ENCODE measurements at places on chromosomes 1 and 21.

- no peak for DNase-seq
Observed at GRCh38 chr21:42308914-42309752, 6.1 kb downstream of the TFF3 start.

- no peak for DNase-seq
Observed at GRCh38 chr1:229344139-229344538, 1.3 kb upstream of the CCSAP start.

DNA sequence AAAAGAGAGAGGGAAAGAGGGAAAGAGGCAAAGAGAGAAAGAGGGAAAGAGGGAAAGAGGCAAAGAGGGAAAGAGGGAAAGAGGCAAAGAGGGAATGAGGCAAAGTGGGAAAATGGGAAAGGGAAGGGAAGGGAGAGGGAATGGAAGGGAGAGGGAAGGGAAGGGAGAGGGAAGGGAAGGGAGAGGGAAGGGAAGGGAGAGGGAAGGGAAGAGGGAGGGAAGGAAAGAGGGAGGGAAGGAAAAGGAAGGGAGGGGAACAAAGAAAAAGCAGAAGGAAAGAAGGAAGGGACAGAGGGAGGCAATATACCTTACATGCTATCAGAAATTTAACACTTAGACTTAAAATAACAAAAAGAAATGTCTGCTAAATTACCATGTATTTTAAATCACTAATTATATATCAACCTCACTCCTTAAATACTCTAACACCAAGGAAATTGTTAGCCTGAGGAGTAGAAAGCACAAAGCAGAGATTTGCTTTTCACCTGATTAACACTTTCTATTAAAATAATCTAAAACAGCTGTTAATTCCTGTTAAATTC is 41.8 kb downstream of the DUSP10 start:
- DNase-seq: no peak

DNA sequence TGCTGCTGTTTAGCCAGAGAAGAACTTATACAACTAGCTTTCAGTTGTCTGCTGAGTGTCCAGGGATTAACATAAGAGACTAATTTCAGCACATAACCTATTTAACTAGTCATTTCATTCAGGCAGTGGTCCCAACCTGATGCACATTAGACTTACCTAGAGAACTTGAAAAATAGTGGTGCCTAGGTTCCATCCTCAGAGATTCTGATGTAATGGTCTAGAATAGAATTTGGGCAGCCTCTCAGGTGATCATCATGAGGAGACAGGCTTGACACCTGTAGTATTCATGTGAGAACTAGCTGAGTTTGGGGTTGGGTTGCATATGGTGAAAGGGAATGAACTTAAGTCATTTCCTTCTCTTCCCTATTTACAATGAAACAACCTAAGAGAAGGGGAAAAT is 24.8 kb downstream of the CNST start:
- DNase-seq: no peak

GRCh38 chr21:27645285-27645684 is 678.4 kb upstream of the ADAMTS5 start:
- DNase-seq: no peak

GRCh38 chr1:100390531-100390930 is 38.2 kb downstream of the CDC14A start:
- no peak for DNase-seq

DNA sequence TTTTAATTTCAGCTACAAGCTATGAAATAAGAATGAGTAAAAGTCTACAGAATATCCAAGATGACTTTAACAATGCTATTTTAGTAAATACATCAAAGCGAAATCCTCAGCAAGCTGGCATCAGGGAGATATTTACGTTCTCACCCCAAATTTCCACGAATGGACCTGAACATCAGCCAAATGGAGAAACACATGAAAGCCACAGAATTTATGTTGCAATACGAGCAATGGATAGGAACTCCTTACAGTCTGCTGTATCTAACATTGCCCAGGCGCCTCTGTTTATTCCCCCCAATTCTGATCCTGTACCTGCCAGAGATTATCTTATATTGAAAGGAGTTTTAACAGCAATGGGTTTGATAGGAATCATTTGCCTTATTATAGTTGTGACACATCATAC is 13.7 kb upstream of the CLCA1 start:
- no peak for DNase-seq

- peak; percentile 77 for DNase-seq
Observed at GRCh38 chr1:116855191-116855619, 54.5 kb upstream of the PTGFRN start.

DNA sequence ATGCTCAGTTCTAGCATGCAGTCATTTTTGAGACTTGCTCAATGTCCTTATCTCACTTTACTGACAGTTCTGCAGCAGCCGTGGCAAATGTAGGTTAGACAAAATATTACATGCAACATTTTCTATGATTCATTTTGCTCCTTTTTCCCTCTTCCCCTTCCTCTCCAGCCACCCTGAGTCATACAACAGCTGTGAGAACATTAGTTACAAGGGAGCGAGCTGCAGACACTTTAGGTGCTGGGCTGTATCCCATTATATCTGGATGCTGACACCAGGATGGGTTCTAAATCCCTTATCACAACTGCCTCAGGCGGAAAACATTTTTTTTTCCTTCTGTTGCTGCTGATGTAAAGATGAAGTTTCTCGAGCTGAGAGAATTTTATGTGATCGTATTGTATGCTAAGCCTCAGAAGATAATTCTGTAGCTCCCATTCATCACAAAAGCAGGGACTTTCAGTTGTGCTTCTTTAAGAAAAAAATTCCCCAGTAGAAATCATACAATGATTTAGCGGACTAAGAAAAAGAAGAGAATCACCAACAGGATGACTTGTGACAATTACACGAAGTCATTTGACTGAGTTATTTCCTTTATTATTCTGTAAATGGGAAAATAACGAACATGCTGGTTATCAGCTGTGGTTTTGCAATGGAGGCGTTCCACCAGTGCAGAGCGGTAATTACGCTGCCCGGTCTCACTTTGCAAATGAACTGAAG is 345.0 kb downstream of the DISC1 start:
- no peak for DNase-seq

GRCh38 chr1:228986093-228986904 is 251.0 kb downstream of the RHOU start:
- peak; percentile 49 for DNase-seq

GRCh38 chr1:196875935-196876334 is 11.9 kb upstream of the CFHR4 start:
- DNase-seq: no peak

GRCh38 chr1:30702823-30703222 is 20.6 kb downstream of the MATN1 start:
- DNase-seq: no peak

GRCh38 chr1:5109633-5110032 is 455.2 kb downstream of the AJAP1 start:
- no peak for DNase-seq

GRCh38 chr1:3858231-3858981 is 1.1 kb downstream of the DFFB start:
- peak; percentile 61 for DNase-seq

DNA sequence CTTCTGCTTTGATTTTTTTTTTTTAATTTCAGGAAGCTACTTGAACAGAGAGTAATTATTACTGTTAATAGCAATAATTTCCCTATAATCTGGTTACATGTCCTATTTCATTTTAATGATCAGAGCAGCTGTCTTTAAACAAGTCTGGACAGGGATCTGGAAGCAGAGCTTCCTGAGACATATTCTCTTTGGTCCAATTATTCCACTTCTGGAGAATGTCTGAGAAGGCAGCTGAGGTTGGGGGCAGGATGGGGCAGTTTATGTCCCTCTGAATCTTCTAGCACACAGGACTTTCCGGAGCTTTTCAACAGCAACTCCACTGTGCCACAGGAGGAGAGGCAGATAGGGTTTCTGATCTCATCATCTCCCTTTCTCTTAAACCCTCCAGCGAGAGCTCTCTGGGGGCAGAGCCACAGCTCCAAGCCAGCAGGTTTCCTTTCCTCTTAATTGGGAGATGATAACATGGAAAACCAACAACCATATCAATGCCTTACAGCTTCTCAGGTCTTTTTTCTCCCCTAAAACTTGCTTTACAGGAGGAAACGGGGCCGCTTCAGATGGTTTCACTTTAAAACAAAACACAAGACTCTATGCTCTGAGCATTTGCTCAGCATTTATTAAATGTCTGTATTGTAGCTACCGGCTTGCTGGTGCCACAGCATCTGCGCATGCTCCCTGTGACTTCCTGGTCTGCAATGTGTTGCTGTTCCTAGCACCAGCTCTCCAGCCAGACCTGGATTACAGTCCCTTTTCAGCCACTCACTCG is 425.7 kb upstream of the USP24 start:
- DNase-seq: no peak

DNA sequence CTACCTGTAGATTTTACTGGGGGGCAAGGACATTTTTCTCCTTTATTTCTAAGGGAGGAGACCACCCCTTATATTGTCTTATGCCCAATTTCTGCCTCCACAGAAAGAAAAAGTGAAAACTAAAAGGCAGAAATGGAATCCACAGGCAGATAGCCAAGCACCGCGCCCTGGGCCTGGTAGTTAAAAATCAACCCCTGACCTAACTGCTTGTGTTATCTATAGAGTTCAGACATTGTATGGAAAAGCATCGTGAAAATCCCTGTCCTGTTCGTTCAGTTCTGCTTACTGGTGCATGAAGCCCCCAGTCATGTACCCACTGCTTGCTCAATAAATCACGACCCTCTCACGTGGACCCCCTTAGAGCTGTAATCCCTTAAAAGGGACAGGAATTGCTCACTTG is 33.7 kb upstream of the IL6R start:
- DNase-seq: no peak

GRCh38 chr1:64550946-64551605 is 81.1 kb downstream of the CACHD1 start:
- no peak for DNase-seq

GRCh38 chr1:113886417-113887401 is 672 bp downstream of the BCL2L15 start:
- DNase-seq: no peak

DNA sequence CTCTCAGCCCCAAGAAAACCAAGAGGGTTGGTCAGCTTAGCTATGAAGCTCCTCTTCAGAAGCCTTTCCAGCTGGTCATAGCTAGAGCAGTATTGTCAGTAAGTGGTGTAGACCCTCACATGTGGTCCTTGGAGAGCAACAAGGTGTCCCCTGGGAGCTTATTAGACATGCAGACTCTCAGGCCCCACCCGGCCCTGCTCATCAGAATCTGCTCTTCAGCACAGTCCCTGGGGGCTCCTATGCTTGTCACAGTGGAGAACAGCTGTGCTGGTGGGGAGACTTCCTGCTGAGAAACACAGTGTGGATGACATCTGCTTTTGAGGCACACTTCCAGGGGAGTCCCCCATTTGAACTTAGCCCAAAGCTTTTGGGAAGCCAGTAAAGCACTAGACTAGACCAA is 21.9 kb upstream of the NEK2 start:
- DNase-seq: no peak

DNA sequence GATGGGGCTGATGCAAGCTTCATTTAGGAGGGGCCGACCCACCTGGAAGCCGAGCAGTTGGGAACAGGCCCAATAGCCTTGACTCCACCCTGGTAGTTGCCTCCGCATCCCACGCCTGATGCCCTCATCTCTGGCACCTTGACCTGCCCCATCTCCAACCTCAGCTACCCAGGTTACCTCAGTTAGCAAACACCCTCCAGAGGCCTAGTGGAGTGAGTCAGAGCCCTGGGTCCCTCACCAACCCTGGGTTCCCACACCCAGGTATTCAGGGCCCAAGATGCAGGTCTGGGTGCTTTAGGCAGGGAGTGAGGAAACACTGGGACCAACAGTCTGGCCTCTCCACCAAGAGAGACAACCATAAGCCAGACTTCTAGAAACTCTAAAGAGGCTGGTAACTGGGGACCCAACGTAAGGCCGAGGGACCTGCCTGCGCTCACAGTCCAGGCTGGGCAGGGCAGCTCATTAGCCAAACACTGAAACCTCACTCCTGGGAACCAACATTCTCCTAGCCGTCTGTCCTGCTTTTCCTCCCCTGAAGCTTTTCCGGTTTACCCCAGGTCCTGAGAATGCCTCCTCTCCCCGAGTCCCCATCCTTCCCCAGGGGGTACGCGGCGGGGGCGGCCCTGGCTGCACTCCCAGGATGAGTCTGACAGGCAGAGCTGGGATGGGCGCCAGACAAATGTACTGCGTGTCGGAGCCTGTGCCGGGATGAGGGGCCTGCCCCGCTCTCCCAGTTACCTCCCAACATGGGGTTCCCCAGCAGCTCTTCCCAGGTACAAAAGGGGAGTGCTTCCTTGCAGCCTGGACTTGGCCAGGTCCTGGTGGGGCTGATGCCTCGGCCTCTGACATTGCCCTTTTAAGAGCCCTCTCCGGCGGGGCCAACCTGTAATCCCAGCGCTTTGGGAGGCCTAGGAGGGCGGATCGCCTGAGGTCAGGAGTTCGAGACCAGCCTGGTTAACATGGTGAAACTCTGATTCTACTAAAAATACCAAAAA is 8.9 kb upstream of the CELSR2 start:
- peak; percentile 57 for DNase-seq

DNA sequence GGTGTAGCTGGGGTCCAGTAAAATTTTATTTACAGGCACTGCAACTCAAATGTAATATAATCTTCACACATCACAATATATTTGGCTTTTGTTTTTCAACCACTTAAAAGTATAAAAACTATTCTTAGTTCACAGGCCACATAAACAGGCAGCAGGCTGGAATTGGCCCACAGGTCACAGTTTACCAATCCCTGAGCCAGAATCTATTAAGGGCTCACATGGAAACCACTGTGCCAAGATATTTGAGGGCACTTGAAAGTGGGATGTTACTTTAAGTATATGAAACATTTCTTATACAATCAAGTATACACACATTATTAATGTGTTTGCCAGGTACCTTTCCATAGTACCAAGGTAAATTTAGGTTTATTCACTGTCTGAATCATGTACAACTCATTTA is 71.9 kb upstream of the PRDX6 start:
- DNase-seq: no peak

DNA sequence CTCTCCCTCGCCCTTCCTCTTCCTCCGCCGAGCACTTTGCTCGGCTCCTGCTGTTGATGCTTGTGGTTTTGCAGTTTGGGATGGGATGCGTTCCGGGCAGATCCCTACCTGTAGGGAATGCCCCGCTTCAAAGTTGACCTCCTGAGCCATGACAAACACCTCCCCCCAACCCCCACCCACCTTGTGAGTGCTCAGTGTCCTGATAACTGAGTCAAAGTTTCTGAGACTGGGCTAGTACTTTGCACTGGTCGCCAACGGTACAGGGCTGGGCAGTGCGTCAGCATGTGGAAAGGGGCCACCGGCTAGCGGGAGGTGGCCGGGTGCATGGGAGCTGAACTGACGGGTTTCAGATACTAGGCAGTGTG is 771 bp downstream of the RABGAP1L start:
- peak; percentile 72 for DNase-seq
